ENCODE measurements at places on chromosomes 4 and X.

DNA sequence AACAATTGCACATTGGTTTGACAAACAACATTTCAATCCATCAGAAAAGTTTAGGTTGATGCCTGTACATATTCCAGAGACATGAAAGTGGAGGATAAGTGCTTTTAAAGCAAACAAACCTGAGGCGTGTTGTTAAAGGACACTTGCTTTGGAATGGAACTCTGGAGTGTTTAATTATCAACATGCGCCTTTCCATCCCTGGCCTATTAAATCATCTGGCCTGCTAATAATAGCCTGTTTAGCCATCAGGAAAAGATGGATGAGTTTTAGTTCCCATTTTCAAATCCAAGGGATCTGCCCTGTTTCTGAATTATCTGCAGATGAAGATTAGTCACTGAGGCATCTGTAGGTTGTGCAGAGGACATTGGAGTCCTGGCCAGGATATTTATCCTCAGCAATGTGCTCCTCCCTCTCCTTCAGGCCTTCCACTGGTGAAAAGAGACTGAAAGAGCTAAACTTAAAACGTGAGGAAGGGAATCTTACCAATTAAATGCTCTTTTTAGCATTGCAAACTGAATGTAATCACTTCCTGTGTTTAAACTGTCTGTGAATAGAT is 388.9 kb downstream of the PPARGC1A start:
- no peak for DNase-seq

- no peak for DNase-seq
Observed at GRCh38 chr4:142544039-142544438, 302.1 kb downstream of the INPP4B start.

DNA sequence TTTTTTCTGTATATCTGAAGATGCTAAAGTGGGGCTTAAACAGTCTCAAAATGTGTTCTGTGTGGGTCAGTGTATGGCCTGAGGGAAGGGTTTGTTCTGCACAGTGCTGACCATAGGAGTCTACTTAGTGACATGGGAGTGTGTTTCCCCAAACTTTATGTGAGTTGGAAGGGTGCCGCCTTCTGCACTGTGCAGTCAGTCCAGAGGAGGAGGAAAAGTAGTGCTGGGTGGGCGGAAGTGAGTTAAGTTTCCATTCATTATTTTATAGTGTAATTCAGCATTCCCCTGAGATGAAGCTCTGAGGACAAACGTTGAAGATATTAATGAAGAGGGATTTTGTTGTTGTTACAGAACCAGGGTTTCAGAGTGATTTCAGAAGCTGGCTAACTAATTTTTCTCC is 2.9 kb downstream of the CHST7 start:
- DNase-seq, result no peak

GRCh38 chr4:15375667-15376066 is 52.2 kb upstream of the C1QTNF7 start:
- no peak for DNase-seq

GRCh38 chr4:1406394-1406980 is at the start of gene NKX1-1:
TSS of gene NKX1-1 (minus strand) at chr4:1406442. CDS start at chr4:1406442, 0 bp downstream.
- DNase-seq, result no peak

DNA sequence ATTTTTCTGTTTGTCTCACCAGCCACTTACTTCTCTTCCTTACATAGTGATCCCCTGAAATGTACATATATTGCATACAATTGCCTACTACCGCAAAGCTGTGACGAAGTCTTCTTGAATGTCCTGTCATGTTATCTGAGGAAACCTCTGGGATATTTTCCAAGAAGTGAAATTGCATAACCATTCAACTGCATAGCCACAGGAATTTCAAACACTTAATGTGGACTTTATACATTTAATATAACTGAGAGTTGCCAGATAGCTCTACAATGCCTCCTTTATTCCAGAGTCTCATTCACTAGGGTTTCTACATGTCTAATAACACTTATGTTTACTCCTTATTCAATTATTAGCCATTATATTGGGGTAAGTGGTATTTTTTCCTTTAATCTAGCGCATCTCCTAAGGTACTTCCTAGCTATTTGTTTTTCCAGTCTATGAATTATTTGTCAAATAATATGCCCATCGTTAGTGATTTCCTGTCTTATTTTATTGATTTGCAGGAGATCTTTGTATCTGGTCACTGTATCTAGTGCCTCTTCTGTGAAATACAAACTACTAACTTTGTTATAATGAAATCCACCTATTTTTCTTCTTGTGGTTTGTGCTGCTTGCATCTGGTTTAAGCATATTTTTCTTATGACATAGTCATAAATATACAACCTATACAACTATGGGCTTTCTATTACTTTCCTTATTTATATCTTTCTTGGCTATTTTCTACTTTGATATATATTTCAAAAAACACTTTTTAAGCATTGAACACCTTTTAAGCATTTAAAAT is 69.2 kb upstream of the GRID2 start:
- DNase-seq, result no peak

GRCh38 chrX:74372272-74372671 is 49.0 kb upstream of the SLC16A2 start:
- no peak for DNase-seq

- DNase-seq, result no peak
Observed at GRCh38 chr4:19494961-19495360, 756.7 kb upstream of the SLIT2 start.

- no peak for DNase-seq
Observed at GRCh38 chrX:10240918-10241317, 84.1 kb downstream of the CLCN4 start.

DNA sequence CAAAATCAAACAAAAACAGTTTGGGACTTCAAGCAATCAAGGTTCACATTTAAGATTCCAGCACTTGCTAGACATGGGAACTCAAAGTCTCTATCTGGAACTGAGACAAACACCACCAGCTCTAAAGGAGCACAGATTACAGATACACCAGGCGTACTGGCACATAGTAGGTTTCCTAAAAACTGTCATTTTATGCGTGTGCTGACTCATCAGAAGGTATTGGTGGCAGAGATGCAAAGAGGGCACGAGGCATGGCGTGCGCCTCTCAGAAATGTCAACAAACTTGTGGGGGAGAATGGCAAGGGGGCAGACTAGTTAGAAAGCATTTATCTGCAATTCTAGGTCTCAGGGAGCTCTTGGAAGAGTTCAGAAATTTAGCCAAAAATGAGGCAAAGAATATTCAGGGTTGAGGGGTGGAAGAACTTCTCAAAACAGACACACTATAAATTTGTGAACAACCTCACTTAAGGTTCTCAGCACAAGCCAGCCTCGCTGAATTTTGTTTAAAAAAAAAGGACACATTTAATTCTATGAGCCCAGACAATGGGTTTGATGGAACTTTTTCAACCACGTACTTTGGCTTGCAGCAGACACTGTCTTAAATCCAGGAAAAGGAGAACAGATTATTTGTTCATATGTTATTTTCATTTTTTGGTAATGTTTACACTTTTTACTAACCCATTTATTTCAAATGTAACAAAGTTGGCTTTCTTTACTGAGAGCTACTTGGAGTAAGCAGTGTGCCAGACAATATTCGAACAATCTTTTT is 100.0 kb downstream of the SHISA3 start:
- no peak for DNase-seq

DNA sequence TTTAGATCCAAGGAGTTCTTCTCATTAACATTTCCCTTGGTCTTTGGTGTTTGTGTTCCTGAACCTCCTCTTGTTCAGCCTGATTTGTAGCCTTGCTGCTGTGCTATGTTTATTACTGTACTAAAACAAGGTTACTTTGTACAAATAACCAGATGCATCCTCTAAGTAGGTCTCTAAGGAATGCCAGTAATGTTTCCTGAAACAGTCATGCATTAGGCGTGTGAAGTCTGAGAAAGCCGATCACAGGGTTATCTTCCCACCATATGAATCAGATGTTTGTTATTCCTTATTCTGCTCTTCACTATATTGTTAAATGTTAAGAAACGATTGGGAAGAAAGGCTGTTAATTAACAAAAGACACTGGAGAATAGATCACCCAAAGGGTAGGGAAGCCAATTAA is 66.9 kb downstream of the GALNTL6 start:
- DNase-seq, result no peak

GRCh38 chr4:5471691-5472090 is 236.7 kb downstream of the EVC2 start:
- no peak for DNase-seq

GRCh38 chrX:150047818-150048217 is 109.5 kb upstream of the EOLA2 start:
- no peak for DNase-seq

DNA sequence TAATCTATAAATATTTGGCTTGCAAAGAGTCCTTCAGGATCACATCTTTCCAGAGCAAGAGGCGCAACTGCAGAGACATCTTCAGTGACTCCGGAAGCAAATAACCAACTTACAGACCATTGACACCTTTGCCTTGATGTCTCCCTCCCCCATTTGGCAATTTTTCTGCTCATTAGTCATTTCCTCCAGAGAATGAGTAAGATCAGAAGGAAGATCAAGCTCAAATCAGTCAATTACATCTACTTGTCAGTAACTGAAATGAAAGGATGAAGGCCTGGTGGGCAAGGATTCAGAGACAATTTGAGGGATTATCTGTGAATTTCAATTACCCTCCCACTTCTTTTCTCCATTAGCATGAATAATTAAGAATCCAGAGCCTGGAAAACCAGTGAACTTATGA is 665.6 kb upstream of the CPEB2 start:
- DNase-seq, result no peak

- no peak for DNase-seq
Observed at GRCh38 chr4:54077812-54078211, 13.4 kb upstream of the CHIC2 start.

GRCh38 chrX:16061296-16061695 is 62.1 kb upstream of the GRPR start:
- DNase-seq, result no peak

DNA sequence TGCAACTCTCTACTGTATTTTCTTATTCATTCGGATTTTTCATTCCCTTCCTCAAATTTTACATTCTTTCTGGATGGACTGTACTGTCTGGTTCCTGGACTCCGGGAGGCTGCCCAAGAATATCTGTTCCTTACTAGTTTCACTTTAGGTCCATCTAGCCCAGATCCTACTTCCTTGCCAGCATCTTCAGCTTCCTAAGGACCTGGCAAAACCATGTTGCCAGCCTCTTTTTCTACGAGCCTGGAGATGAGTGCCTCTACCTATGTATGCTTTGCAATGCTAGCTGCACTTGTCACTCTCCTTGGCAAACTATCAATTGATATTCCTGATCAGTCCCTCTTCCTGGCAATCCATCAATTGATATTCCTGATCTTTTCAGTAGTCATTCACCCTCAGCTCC is 5.6 kb upstream of the LNX1 start:
- DNase-seq, result no peak

DNA sequence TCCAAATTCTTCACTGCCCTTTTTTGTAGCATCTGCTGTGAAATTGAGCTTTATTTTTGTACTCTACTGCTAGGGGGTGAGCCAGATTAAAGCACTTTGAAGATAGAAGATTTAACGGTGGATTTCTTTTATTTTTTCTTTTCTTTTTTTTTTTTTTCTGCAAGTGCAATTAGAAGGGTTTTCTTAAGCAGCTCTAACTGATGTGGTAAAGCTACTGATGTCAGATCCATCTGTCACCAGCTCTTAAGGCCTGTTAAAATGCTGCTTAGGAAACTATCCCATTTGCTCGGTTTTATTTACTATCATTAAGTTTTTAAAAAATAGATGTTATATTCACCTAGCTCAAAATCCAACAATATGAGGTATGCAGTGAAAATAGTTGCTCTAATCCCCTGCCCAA is 7.1 kb downstream of the NDUFA1 start:
- DNase-seq, result no peak

GRCh38 chr4:98474408-98474844 is 184.0 kb downstream of the TSPAN5 start:
- DNase-seq, result no peak

DNA sequence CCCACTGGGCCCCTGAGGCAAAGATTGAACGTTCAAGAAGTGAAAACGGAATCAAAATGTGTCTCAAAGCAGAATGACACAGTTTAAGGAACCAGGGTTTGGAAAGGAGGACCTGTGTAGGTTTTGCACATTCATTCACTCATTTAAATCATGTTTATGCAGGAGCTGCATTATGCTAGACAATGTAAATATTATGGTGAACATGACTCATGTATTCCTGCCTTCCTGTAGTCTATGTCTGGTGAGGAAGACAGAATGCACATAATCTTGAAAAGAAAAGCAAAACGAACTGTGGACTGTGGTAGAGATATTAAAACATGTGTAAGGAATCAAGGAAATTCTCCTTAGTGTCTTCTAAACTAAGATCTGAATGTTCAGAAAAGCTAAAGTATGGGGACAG is 311.8 kb upstream of the SMIM31 start:
- DNase-seq, result no peak

GRCh38 chr4:45155081-45155777 is 428.9 kb upstream of the GNPDA2 start:
- no peak for DNase-seq

DNA sequence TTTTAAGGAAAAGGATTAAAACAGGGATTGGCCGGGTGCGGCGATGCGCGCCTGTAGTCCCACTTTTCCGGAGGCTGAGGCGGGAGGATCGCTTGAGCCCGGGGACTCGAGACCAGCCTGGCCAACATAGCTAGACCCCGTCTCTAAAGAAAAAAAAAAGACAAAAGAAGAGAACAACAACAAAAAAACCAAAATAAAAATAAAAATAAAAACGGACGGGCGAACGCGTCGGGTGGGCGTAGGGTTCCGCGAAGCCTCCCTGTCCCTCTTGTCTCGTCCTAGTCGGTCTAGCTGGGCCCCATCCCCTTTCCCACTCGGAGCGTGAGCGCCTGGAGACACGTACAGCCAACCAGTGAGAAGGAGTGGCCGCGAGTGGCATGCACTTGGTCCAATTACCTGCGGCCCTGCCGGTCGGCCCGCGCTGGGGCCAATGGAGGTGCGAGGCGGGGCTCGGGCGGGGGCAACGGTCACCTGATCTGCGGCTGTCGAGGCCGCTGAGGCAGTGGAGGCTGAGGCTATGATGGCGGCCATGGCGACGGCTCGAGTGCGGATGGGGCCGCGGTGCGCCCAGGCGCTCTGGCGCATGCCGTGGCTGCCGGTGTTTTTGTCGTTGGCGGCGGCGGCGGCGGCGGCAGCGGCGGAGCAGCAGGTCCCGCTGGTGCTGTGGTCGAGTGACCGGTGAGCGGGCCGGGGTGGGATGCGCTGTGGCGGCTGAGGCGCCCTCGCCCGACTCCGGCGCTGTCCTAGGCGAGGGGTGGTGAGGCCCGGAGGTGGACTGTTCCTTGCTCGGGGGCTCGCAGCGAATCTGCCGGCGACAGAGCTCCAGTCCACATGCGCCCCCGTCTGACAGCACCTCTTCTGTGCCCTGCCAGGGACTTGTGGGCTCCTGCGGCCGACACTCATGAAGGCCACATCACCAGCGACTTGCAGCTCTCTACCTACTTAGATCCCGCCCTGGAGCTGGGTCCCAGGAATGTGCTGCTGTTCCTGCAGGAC is at the start of gene ATP6AP1:
ATP6AP1 (plus strand) TSS at position 502 of the 996 bp plus-strand sequence; CDS start at position 518, 16 bp downstream.
- peak; percentile 74 for DNase-seq

Measured in effector CD8-positive, alpha-beta T cell (primary cell).